ENCODE measurements at places on chromosomes 11 and 22.

DNA sequence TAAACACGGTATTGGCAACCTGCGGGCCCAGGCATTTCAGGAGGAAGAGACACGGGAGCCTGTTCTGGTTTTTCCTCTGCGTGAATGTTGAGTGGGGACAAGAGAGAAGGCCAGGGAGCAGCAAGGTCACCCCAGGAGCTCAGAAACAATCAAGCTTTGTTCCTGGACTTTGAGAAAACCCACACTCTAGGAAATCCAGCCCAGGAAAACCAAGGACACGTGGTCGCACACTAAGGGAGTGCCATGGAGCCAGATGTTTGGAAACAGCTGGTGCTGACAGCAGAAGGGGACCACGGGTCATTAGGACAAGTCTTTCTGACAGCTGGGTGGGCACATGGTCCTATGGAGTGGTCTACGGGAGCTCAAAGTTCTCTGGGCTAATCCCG is 44.1 kb downstream of the MYH9 start:
- DNase-seq, result no peak

- DNase-seq, result no peak
Measured at GRCh38 chr11:33877038-33877437, 14.8 kb downstream of the LMO2 start.

GRCh38 chr11:105968021-105968697 is 53.9 kb downstream of the MSANTD4 start:
- DNase-seq, result no peak

GRCh38 chr11:73176874-73177155 is 34.7 kb upstream of the FCHSD2 start:
- DNase-seq, result no peak

Measured in Panc1 (cell line).